ENCODE measurements at places on chromosomes 16 and 17.

- DNase-seq: no peak
Observed at GRCh38 chr17:45018514-45018847, 33.0 kb downstream of the DCAKD start.

GRCh38 chr17:68349157-68349556 lies 57.9 kb downstream of the ARSG start:
- no peak for DNase-seq

- peak; percentile 71 for DNase-seq
Observed at GRCh38 chr16:85556456-85557082, 56.6 kb upstream of the GSE1 start.

DNA sequence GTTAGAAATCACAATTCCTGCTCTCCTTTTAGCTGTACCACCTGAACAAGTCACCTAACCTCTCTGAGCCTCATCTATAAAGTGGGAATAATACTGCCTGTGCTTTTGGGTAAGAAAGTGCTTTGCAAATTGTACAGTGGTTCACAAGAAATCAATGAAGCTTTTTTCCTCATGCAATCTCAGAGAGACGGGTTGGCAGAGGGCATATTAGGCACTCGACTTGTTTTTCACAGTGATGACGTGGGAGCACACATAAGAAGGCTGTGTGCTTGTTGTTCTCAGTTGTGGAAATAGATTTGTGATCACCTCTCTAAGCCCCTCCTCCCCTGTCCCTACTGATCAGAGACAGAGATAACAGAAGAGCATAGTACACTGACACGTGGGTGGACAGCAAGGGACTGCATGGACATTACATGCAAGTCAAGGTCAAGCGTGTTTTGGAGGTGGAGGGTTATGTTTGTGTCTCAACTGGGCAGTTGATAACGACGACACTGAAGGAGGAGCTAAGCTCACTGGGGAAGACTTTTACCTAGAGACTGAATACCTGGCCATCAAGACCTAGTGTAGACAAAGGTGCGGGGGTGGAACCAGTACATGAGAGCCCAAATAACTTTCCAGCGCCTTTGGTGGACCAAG lies 1.7 kb upstream of the GPT2 start:
- no peak for DNase-seq

DNA sequence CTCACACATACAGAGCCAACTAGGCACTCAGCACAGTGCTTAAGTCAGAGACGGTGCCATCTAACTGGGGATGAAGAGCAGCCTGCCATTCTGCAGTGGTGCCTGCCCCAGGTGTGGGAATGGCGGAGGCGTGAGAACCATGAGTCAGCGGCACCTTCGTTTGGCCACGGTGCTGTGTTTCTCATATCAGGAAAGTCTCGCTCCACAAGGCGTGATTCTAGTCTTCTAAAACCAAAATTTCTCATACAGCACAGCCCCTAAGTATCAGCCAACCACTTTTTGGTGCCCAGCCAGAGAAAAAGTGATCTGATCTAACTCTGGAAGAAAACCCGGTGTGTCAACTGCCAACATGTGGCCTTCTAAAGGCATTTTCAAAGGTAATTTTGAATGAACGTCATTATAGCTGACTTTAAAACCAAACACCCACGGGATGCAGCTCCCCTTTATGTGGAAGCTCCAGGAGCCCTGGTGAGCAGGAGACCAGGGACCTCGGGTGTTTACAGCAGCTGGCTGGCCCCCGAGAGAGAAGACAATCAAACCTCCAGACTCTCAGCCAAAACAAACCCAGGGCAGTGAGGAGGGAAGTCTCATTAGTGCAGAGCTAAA lies 54.6 kb downstream of the ABCC12 start:
- no peak for DNase-seq

DNA sequence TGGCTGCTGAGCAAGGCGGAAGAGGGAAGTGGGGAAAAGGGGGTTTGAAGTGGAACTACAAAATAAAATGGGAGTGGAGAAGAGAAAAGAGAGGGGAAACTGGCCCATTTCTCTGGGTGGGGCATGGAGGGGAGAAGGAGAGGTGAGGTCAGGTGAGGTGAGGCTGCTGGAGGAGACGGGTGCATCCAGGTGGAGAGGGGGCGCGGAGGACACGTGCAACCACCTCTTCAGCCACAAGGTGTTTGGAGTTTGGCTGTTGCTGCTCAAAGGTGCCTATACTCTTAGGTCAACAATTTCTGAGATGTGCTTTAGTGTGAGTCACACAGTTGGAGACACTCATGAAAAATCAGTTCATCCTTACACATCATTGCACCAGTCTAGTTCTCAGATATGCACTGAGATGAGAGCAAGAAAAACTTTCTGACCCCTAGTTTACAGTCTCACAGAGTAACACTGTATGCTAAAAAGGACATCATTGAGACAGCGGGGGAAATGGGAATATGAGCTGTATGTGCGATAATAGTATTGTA lies 4.8 kb downstream of the SLC6A4 start:
- no peak for DNase-seq

DNA sequence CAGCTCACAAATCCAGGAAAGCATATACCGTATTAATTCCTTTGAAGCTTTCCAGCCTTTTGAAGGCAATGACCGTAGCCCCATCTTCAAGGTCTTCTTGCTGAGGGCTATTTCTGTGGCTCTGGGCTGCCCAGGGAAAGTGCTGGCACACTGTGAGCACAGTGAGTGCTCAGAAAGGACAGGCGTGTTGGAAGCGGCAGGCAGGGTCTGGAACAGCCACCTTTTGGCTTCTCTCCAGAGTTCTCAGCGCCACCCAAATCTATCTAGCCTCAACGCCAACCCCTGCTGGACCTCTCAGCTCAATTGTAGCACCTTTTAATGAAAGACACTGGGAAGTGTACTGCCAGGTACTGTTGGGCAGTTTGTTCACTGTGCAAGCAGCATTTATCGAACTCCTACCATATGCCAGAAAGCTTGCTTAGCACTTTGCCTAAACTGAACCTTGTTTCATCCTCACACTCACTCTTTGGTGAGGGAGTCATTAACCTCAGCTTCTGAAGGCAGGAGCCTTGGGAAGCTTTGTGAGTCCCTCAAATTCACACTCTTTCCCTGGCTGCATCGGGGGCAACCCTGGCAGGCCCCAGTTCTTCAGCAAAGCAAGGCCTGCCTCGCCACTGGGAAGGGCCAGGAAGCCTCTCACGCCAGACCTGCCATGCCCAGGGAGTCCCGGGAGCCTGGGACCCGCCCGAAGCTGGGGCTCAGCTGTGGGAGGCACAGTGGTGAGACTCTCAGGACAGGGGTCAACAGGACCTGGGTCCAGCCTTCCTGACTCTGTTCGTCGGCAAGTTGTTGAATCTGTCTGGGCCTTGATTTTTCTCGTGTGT lies 13.5 kb upstream of the CIBAR2 start:
- DNase-seq: no peak

- DNase-seq: no peak
Observed at GRCh38 chr17:78995761-78996451, 13.7 kb downstream of the CANT1 start.

DNA sequence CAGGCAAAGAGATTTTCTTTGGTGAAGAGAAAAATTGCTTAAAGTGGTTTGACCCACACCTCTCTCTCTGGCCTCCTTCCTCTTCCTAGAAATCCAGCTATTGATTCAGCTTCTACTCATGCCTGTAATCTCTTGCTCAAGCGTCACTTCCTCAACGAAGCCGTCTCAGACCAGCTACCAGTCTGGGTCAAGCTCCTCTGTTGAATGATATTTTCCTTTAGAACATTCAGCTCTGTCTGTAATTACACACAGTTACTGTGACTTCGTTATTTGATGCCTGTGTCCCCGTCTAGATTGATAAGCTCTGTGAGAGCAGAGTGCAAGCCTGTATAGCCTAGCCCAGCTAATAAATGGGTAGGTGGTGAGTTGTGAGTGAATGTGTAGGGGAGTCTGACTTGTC lies 168.5 kb downstream of the GRIN2A start:
- no peak for DNase-seq

GRCh38 chr16:57556941-57557541 lies 14.6 kb downstream of the ADGRG5 start:
- DNase-seq: no peak

GRCh38 chr16:31471875-31472708 lies at the start of gene TGFB1I1:
Gene TGFB1I1, plus strand, starts transcription at chr16:31472152. Its CDS starts 37 bp downstream, at chr16:31472189.
- peak; percentile 29 for DNase-seq

DNA sequence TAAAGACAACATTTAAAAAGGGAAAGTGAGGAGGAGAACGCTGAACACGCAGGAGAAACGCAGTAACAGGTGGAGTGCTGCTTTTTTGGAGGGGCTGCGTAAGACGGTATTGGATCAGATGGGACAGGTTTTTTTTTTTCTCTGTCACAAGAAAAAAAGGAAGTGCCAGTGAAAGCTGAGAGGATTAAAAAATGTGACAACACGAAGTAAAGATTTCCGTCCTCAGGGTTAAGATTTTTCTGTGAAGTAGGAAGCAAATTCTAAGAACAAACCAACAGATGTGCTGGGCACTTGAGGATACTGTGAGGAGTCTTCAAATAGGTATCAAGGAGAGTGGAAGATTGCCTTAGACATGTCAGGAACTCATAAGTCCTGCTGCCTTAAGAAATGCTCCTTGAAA lies 5.8 kb upstream of the ABCA9 start:
- no peak for DNase-seq

Data from neural progenitor cell (in vitro differentiated cells).